Osteocyte (in vitro differentiated cells): ENCODE measurements at places on chromosomes 6 and 20. TPM values are rescaled to one million over a fixed set of nuclear protein-coding genes. Genes with fewer than 3 reads are reported as not detected.

Gene TP53TG5
- total RNA-seq, result not detected in 2 replicates

Gene IP6K3
- total RNA-seq, result 3.0 and 4.0 TPM in 2 replicates

Gene GRM1
- total RNA-seq, result not detected in 2 replicates

Gene CTCFL
- total RNA-seq, result not detected in 2 replicates

Gene OLIG3
- not detected in 2 replicates for total RNA-seq

DNA sequence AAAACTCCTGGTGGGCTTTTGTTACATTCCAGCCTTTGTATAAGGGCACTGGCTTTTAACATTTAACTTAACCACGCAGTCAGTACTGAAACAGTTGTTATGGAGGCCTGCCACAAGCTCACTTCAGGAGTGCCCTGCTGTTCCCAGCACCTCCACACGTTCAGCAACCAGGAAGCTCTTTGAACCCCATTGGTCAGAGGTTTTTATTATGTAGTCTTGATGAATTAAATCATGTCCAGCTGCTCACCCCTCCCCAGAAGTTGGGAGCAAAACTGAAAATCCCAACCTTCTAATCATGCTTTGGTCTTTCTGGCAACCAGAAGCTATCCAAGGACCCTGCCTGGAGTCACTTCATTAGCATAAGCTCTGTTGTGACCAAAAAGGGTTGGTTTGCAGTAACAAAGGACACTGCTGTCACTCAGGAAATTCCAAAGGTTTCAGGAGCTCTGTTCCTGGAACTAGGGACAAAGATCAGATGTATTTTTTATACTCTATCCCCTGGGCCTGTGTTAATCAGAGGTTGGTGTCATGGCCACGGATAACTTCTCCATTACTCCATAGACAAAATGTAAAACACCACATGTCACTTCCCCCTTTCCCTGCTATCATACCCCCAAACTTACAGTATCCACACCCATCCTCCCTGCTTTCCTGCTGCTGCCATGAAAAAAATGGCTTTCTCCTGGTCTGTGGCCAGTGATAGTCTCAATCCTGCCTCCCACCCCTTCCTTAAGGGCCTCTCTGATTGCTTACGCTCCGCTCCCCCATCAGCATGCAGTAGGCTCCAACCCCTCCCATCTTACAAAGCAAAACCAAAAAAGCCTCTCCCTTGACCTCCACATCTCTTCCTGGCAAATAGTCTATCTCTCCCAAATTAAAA lies 3.1 kb downstream of the ARMC12 start:
- no peak overlapping the region for H3K4me3 ChIP-seq
- peaks cover 10% of the 10 kb centered on the region for H3K4me1 ChIP-seq
- no peak overlapping the region for H3K27ac ChIP-seq
- no peaks in the 10 kb centered on the region for H3K36me3 ChIP-seq

DNA sequence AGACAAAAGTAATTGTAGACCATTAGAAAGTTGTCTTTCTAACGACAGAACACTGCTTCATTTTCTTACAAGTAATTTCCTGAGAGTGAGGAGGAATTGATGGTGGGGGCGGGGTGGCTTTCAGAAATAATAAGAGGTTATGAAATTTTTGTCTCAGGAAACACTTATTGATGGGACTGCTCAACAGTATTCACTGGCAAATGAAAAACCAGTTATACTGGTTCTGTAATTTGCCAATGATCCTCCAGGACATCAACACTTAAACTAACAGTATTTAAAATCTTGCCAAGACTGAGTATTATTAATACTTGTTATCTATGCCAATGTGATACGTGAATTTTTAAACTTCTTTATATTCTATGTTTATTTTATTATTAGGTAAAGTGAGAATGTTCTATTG lies 41.8 kb upstream of the FUT9 start:
- H3K27ac ChIP-seq, result no peak overlapping the region
- DNase-seq, result no peak
- H3K4me3 ChIP-seq, result no peak overlapping the region
- no peaks in the 10 kb centered on the region for H3K27me3 ChIP-seq
- H3K4me1 ChIP-seq, result no peaks in the 10 kb centered on the region
- H3K36me3 ChIP-seq, result no peaks in the 10 kb centered on the region

DNA sequence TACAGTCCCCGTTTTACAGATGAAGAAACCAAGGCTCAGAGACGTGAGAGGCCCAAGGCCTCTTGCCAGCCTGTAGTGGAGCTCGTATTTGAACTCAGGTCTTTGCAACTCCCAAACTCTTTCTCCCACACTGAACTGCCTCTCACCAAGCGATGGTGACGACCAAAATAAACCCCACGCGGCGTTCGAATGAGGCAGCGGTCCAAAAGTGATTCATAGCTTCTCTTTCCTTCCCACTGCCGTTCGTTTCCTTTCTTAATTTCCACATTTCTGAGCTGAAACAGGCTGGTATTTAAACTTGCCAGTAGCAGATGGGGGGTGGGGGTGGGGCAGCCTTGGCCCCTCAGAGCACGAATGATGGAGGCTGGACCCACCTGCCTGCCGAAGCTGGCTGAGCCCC lies 252.9 kb upstream of the KCNG1 start:
- H3K4me1 ChIP-seq, result no peaks in the 10 kb centered on the region
- no peak overlapping the region for H3K27ac ChIP-seq
- no peaks in the 10 kb centered on the region for H3K36me3 ChIP-seq
- no peak for DNase-seq
- H3K4me3 ChIP-seq, result no peak overlapping the region

GRCh38 chr20:57988422-57988821 lies 240.0 kb downstream of the ANKRD60 start:
- H3K27me3 ChIP-seq, result peaks cover 9% of the 10 kb centered on the region
- no peak overlapping the region for H3K4me3 ChIP-seq
- no peak for DNase-seq
- H3K27ac ChIP-seq, result no peak overlapping the region

GRCh38 chr6:148890652-148891404 lies 144.0 kb downstream of the UST start:
- H3K4me1 ChIP-seq, result peaks cover 38% of the 10 kb centered on the region
- no peak overlapping the region for H3K4me3 ChIP-seq
- H3K27me3 ChIP-seq, result no peaks in the 10 kb centered on the region
- peak overlapping the region; percentile 84 for H3K27ac ChIP-seq

GRCh38 chr6:109714166-109714565 lies 23.1 kb downstream of the FIG4 start:
- H3K4me1 ChIP-seq, result peaks cover 4% of the 10 kb centered on the region
- DNase-seq, result no peak
- no peak overlapping the region for H3K4me3 ChIP-seq
- no peaks in the 10 kb centered on the region for H3K27me3 ChIP-seq
- no peak overlapping the region for H3K27ac ChIP-seq

- no peak overlapping the region for H3K27ac ChIP-seq
- no peak overlapping the region for H3K4me3 ChIP-seq
- peaks cover 2% of the 10 kb centered on the region for H3K4me1 ChIP-seq
- no peak for DNase-seq
- no peaks in the 10 kb centered on the region for H3K36me3 ChIP-seq
Observed at GRCh38 chr6:20416567-20417345, 15.1 kb downstream of the E2F3 start.

- H3K36me3 ChIP-seq, result no peaks in the 10 kb centered on the region
- DNase-seq, result no peak
- H3K27me3 ChIP-seq, result no peaks in the 10 kb centered on the region
- peaks cover 3% of the 10 kb centered on the region for H3K4me1 ChIP-seq
Observed at GRCh38 chr6:74551896-74552295, 654.0 kb downstream of the COL12A1 start.
